Eye (tissue), 1 donor: ENCODE measurements at places on chromosomes 1 and 21.
A peak's percentile ranks its signal among the peaks of the same experiment; 100 is the strongest.

DNA sequence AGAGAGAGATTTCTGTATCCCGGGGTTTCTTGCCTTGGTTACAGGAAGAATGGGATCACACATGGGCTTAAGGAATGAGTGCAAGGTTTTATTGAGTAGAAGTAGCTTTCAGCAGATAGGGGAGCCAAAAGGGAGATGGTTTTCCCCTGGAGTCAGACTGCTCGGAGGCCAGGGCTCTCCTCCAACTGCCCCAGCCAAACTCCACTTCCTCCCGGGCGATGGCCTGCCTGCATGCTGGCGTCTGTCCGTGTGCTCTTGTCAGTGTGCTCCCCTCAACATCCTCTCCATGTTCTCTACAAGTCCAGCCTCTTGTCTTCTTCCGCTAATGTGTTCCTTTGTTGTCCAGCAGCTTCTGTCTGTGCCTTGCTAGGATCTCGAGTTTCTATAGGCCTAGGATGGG, 421.3 kb upstream of the ADGRL2 start:
- DNase-seq, result no peak

DNA sequence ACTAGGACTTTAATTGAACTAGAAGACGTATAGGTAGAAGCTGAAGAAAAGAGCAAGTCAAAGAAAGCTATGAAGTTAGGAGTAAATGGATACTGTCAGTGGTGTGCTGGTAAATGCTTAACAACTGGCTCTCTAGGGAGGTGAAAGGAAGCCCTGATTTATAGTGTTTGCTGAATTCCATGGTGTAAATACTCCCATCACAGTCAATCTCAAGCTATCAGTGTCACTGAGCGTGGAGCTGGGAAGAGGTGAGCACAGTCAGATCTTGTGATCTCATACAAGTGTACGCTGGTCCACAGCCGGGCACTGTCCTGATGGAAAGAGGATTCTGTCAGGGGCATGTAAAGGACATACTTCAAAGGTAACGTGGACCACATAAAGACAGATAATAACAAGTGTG, 28.3 kb downstream of the ELAPOR1 start:
- DNase-seq, result no peak

GRCh38 chr1:174702011-174702410, 254.2 kb downstream of the GPR52 start:
- no peak for DNase-seq

DNA sequence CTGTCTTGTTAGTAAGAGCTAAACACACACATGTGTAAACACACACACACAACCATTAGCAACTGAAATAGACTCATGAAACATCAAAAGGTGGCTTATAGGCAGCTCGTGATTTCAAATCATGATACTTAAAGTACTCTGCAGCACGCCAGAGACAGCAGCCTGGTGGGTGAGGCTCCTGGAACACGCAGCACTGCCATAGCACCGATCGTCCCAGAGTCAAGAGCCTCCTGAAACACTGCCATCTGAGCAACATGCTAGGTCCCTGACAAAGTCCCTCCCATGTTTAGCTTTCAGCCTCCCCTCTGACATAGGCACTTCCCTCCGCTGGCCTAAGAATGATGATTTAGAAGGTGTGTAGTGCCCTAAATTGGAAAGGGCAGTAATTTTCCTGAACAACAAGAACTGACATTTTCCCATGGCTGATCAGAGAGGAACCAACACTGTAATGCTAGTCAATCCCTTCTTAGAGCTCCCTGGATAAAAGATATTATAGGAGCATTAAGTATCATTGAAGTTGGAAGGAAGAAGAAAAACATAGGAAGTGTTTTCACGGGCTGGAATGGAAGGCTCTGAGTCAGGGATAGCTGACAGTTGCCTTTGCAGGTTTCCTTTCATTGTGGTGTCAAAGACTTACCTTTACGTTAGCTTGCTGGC, 14.1 kb upstream of the DPT start:
- DNase-seq, result no peak

DNA sequence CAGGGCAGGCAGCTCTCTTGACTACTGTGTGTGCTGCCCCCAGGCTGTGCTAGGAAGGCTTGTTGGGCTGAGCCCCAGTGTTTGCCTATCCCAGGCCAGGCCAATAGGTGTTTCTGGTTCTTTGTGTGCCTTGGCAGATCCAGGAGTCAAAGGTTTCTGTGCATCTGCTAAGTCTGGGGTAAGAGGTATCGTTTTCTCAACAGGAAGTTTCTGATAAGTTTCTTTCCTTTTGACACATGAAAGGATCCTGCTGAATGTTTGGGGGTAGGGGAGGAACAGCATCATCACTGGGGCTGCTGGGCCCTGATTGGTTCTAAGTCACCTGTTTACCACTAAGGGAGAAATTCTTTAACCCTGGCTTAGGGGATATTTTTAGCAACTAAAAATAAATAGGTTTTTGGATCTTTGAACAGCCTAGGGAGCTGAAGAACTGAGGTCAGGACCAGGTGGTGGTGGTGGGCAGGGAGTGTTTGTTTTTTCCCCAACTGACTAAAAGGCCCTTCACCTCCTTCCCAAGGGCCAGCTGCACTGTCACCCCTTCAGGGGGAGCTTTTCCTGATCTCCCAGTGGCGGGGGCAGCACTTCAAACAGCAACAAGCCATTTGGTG, 85.1 kb downstream of the KCNN3 start:
- DNase-seq, result no peak

DNA sequence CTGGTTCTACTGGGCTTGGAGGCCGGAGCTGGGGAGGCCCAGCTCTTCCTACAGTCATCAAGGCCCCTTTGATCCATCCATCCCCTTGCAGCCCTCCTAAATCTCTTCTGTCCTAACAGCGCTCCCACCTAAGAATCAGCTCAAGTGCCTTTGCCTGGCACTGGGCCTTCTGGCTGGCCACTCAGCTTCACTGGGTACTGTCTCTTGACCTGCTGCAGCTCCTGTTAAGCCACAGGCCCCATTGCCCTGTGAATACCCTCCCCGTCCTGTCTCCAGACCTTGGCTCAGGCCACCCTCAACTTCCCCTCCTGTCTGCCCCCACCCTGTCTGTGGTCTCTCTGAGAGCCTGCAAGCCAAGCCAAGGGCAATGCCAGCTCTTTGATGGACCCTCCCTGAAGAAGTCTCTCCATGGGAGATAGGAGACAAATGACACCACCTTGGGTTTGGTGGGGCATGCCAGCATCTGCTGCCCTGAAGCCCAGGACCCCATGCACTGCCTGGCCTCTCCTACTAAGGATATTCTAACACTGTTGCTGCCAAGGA, 27.3 kb downstream of the FAM151A start:
- no peak for DNase-seq

DNA sequence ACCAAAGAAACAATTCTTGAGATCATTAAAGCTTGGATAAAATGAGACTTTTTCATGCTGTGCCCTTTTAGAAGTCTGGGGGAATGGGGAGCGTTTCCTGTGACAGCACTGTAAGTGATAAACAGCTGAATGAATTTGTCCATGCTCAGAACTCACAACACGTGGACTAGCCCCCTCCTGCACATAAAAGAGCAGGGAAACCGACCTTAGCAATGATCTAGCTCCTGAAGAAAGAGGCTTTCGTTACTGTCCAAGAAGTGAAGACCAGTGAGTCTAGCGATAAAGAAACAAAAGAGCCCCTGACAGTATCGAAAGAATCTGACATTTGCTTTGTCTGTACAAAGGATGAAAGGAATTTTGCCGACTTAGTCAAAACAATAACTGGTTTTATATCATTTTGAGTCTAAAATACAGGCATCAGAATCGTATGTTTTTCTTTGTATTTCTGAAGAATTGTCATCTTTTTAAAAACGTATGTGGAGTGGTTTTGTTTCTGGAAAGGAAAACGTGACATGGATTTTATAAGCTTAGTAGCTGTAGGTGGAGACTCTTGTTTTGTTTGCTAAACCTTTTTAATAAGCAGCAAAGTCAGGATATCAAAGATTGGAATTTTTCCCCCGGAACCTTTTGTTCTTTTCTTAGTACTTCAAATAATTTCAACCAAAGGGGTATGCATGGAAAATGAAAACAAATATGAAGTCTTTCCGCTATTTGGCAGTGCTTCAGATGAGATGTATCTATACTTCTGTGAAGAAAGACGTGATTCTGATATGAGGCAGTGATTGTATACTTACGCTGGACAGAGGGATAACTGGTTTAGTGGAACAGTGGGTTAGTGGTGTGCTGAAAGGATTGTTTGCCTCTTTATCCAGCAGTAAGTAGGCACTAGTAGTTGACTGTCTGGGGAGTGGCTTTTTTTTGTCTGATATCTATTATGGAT, 61.0 kb downstream of the MAST2 start:
- peak; percentile 41 for DNase-seq

- DNase-seq, result no peak
These were observed 28.3 kb downstream of the TMPRSS2 start for GRCh38 chr21:41479686-41480085.

DNA sequence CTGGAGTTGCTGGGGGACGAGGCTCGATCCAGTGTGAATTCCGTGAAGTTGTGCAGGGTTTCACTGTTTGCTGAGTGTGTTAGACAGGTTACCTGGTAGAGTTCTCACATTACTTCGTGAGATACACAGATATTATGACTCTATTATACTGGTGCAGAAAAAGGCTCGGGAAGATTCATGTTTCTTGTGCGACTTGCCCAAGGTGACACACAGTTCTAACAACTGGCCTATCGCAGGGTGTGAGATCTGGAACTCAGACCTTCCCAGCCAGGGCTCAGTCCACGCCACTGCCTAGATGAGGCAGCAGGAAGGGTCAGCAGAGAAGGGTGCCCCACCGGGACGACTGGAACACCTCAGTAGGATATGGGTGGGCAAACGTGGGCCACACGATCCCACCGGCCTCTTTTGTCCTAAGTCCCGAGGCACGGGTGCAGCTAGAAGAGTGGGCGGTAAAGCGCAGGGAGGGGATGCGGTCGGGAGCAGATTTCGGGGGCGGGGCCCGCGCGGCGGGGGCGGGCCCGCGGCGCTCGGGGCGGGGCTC, 296 bp upstream of the RNPEP start:
- DNase-seq, result peak; percentile 85

DNA sequence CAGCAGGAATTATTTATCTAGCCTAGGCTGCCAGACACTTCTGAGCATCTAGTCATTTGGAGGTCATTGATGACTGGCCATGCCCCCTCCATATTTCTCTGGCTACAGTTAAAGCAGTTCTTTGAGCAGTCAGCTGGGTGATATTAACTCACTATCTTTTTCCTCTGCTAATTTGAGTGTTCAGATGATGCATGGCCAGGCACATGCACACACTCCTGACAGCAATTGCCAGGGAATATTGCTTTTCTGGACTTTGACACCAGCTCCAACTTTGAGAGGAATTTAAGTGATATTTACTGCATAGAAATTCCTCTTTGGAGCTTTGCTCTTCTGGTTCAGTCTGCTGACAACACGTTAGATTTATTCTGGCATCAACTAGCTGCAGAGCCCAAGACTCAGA, 52.6 kb downstream of the CD247 start:
- no peak for DNase-seq

GRCh38 chr21:46368533-46369285, 44.8 kb downstream of the PCNT start:
- no peak for DNase-seq

GRCh38 chr1:206664740-206665139, 20.0 kb upstream of the MAPKAPK2 start:
- DNase-seq, result no peak

- DNase-seq, result no peak
These were observed 26.2 kb downstream of the ZYG11B start for GRCh38 chr1:52752484-52752826.

GRCh38 chr1:24425441-24425840, 9.8 kb downstream of the NIPAL3 start:
- no peak for DNase-seq

GRCh38 chr1:180166436-180166800, 11.7 kb downstream of the QSOX1 start:
- DNase-seq, result no peak

- DNase-seq, result peak; percentile 39
These were observed 76.3 kb downstream of the ZP4 start for GRCh38 chr1:237814319-237814924.
